ENCODE measurements at places on chromosomes 11 and 22.

DNA sequence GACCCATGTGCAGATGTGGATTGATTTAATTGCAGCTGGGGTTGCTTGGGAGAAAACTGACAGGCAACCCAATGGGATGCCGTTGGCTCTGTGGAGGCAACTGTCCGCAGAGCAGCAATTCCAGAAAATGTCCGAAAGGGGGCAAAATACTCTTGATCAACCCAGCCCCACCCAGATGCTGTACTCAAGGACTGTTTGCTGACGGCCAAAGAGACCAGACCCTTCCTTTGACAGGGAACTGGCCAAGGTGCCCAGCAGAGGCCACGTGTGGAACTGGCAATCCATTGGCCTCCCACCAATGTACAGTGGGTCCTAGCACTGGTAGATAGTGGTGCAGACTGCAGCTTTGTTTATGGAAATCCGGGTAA is 29.7 kb upstream of the KCNA4 start:
- DNase-seq, result no peak

GRCh38 chr11:25068451-25068850 is 571.6 kb downstream of the LUZP2 start:
- DNase-seq, result no peak

GRCh38 chr22:48236261-48236660 is 1473.8 kb downstream of the TBC1D22A start:
- no peak for DNase-seq

DNA sequence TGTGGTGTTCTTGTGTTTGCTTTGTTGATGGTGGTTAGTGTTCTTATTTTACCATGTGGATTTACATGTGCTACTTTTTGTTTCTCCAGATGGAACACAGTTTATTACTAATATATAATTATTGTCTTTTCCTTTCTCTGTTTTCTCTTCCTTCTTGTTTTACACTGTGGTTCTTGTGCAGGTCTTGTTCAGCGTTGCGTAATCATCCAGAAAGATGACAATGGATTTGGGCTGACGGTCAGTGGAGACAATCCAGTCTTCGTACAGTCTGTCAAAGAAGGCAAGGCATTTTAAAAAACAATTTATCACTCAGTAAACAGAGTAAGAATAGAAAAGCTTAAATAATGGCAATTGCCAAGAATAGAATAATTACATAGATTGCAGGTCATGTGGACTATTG is 84.4 kb downstream of the ARHGEF12 start:
- DNase-seq, result no peak

- peak; percentile 74 for DNase-seq
Measured at GRCh38 chr11:76629853-76630599, 40.5 kb downstream of the LRRC32 start.

DNA sequence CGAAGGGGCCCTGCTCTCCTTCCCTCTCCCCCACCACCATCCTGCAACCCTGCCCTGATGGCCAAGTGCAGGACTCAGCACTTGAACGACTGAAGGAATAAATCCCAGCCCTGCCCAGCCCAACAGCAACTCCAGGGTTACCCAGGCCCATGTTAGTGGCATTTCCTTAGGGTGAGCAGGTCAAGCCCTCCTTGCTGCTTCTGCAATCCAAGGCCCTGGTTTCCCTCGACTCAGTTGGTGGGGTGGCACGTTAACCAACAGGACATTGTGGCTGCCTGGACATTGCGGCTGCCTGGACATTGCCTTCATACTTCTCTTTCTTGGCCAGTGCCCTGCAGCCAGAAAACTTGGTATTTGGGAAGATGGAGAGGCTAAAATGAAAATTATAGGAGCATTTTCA is 141.4 kb downstream of the TRIM29 start:
- no peak for DNase-seq

DNA sequence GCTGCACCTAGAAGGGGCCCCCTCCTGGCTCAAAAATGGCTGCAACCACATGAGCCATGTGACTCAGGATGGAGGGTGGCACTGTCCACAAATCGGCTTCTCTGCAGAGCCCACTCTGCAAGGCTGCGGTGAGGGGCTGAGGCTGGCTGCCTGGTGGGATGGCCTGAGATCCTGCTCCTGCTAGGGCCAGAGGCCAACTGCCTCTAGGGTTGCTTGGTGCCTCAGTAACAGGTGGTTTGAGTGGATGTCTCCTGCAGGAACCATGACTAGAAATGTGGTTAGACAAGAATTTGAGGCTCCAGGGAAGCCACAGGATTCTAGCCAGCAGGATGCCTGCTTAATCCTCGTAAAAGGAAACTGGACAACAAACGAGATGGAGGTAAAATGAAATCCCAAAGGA is 17.1 kb downstream of the PATZ1 start:
- DNase-seq, result no peak

DNA sequence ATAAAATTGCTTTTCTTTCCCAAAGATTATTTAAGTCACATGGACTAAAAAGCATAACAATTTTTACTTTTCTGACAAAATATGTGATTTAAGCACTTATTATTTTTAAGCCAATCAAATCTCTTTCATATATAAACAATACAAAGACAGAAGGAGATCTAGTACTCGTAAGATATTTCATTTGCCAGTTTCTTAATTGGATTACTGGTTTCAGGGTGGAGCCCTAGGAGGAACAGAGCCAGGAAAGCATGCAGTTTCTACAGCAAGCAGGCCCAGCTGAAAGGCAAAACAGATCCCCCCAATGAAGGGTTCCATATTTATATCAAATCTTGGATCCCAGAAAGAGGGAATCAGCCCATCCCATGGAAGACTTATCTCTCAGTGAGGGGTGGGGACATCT is 177.0 kb downstream of the KIF18A start:
- DNase-seq, result no peak

DNA sequence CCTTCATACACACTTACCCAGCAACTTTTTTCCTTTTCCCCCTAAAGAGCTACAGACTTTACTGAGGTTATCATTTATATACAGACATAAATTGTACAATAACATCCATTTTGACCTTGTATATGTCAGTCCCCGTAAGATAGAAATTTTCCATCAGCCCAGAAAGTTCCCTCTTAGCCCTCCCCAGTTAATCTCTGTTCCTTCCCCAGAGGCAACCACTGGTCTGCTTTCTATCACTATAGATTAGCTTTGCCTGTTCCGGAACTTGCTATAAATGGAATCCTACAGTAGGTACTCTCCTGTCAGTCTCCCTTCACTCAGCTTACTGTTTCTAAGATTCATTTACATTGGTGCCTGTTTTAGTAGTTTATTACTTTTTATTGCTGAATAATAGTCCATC is 54.9 kb downstream of the TSPAN18 start:
- no peak for DNase-seq

DNA sequence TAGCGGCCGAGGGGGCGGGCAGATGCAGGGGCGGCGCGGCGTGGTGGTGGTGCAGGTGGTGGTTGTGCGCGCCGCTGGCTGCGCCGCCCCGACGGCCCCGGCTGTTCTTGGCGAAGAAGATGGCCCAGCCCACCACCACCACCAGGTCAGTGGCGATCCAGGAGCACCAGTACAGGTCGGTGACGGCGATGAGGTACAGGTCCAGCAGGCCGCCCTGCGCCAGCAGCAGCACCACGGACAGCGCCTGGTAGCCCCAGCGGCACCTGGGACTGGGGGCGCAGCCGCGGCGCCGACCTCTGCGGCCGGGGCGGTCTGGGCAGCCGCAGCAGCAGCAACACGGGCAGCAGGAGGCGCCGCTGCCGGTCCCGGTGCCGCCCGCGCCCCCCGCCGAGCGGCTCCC is 879 bp downstream of the TMEM121B start:
- peak; percentile 78 for DNase-seq

GRCh38 chr11:2074266-2074825 is 64.8 kb downstream of the IGF2 start:
- no peak for DNase-seq

DNA sequence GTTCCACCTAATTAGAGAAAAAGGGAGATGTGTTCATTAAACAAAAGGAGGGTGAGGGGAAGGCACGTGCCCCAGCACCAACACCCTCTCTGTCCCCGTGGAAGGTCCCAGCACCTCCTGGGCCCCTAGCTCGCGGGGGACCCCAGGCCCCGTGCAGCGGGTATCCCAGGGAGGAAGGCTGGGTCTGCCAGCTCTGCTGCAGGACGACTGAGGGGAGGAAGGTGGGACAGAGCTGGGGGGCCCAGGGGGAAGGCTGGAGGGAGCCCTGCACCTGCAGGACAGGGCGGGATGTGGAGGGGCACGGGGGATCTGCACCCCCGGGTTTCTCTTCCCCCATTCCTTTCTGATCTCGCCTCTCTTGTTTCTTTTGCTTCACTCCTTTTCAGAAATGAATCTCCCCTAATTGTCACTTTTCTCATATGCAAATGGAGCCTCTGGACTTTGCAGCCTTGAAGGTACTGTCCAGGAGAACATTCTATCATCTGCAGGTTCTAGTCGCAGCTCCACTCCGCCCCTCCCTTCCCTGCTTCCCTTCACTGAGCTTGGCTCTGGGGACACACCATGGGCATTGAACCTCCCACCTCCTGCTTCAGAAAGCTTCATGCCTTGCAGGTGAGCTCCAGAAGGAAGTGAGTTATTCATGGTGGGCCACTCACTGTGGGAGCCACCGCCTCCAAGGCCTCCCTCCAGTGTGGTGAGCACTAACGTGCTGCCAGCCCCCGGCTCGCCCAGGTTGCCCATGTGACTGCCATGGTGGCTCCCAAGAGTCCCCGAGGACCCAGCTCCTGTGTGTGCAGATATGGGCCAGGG is 111.0 kb downstream of the ST3GAL4 start:
- DNase-seq, result no peak

DNA sequence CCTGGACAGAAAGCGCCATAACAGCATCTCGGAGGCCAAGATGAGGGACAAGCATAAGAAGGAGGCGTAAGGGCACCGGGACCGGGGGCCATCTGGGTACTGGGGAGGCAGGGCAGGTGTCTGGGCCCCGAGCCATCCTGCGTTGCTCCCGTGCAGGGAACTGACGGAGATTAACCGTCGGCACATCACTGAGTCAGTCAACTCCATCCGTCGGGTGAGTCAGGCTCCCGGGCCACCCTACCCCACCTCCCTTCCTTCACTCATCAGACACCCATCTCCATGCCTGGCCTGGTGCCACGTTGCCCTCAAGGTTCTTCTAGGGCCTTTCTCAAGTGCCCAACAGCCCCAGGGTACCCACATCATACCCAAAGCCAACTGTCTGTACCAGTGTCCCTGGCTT is 15.0 kb downstream of the PLCB3 start:
- DNase-seq, result no peak

DNA sequence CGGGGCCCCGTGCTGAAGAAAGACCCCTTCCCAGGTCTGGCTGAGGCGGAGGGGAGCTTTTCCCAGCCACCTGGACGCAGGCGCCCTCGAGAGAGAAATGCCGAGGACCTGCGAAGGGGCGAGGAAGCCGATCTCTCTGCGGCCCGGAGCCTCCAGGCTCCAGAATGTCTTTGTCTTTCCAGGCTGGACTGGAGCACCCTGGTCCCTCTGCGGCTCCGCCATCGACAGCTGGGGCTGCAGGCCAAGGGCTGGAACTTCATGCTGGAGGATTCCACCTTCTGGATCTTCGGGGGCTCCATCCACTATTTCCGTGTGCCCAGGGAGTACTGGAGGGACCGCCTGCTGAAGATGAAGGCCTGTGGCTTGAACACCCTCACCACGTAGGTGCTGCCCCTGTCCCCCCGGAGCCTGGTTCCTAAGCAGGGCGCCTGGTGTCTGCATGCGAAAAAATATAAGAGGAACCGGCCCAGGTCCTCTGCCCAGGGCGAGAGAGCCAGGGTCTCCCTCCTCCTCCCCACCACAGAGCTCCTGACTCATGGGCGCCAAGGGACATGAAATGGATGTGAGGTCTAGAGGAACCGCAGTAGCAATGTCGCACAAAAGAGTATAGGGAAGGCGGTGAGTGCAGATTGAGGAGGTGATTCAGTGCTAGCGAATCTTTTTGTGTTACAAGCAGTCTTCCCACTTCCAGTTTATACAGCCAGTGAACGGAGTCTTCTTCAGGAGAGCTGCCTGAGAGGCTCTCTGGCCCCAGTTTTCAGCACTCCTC is 11.0 kb downstream of the GLB1L2 start:
- no peak for DNase-seq

- DNase-seq, result peak; percentile 86
Measured at GRCh38 chr11:61954851-61955421, 4.8 kb downstream of the BEST1 start.

DNA sequence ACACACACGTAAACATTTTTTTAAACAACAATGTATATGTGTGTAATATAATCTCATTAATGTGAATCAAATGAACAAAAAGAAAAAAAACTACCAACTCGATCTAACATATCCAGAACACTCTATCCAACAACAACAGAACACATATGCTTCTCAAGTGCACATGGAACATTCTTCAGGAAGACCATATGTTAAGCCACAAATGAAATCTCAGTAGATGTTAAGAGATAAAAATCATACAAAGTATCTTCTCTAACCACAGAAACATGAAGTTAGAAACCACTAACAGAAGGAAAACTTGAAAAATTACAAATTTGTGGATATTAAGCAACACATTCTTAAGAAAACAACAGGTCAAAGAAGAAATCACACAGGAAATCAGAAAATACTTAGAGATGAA is 25.5 kb upstream of the TMEM45B start:
- no peak for DNase-seq

DNA sequence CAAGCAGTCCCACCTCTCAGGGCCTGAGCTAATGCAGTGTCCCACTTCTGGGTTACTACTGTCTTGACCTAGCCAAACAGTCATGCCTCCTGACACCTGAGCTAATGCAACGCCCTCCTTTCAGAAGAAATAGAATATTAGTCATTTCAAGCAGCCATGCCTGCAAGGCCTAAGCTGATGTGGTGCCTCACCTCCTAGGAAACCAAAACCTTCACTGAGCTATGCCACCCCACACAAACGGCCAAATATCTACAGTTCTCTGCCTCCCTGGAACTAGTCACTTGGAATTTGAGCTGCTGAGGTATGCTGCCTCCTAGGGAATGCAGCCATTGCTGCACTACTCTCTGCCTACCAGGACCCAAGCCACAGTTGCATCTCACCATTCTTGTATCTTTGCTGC is 8.3 kb upstream of the MS4A6E start:
- no peak for DNase-seq

DNA sequence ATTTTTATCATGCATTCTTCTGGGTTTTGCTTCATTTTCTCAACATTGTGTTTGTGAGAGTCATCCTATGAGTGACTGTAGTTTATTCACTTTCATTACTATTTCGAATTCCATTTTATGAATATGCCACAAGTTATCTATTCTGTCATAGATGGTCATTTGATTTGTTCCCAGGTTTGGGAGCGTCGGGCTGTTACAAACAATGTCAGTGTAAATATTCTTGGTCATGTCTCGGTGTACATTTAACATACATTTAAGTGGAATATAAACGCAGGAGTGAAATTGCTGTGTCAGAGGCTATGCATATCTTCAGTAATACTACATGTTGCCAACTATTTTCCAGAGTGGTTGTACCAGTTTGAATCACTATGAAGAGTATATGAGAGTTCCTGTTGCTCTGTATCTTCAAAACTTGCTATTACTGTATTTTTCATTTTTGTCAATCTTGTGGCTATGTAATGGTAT is 2.4 kb downstream of the TRIM44 start:
- DNase-seq, result no peak
